ENCODE measurements at places on chromosomes 12 and 14. TPM values are rescaled to one million over a fixed set of nuclear protein-coding genes. Genes with fewer than 3 reads are reported as not detected.

The SERPINA9 gene
- total RNA-seq, result not detected

The KRT79 gene
- not detected for total RNA-seq

The RNASE4 gene
- 4.7 TPM for total RNA-seq

The KLRD1 gene
- 0.65 TPM for total RNA-seq

The ARG2 gene
- total RNA-seq, result 7.7 TPM

The MAP1LC3B2 gene
- 0.68 TPM for total RNA-seq

The ABCC9 gene
- total RNA-seq, result not detected

The ZCRB1 gene
- 53.3 TPM for total RNA-seq

The PRPH gene
- 0.38 TPM for total RNA-seq

The KRT6C gene
- not detected for total RNA-seq

The RTL1 gene
- total RNA-seq, result not detected

The RAPGEF3 gene
- total RNA-seq, result 1.4 TPM

The SYNE3 gene
- total RNA-seq, result 89.5 TPM

The GLS2 gene
- 1.3 TPM for total RNA-seq

The NTN4 gene
- 0.63 TPM for total RNA-seq

The KLRK1 gene
- total RNA-seq, result 0.93 TPM

The LIN7A gene
- total RNA-seq, result not detected

The VRTN gene
- not detected for total RNA-seq

The CD163L1 gene
- total RNA-seq, result not detected

The KNTC1 gene
- 101 TPM for total RNA-seq

The SPTLC2 gene
- total RNA-seq, result 40.6 TPM

The LRFN5 gene
- not detected for total RNA-seq

The C3AR1 gene
- 11.4 TPM for total RNA-seq

The GSC gene
- total RNA-seq, result not detected

The ALDH2 gene
- 0.25 TPM for total RNA-seq

The PRICKLE1 gene
- 0.10 TPM for total RNA-seq

The TMED10 gene
- 224 TPM for total RNA-seq

The FBLN5 gene
- 2.0 TPM for total RNA-seq

The TESPA1 gene
- total RNA-seq, result 111 TPM

The GLI1 gene
- 0.48 TPM for total RNA-seq

The TEAD4 gene
- 0.83 TPM for total RNA-seq

The PCED1B gene
- total RNA-seq, result 57.1 TPM

The LALBA gene
- total RNA-seq, result not detected

The TMPRSS12 gene
- total RNA-seq, result not detected

The CBLN3 gene
- 8.6 TPM for total RNA-seq

The KCNC2 gene
- total RNA-seq, result not detected

The RTN1 gene
- total RNA-seq, result not detected

The PRKCH gene
- 195 TPM for total RNA-seq

The AQP6 gene
- not detected for total RNA-seq

The ATL1 gene
- 0.86 TPM for total RNA-seq

The HOXC9 gene
- total RNA-seq, result not detected

The HECTD1 gene
- total RNA-seq, result 85.1 TPM

The KRT75 gene
- total RNA-seq, result not detected

The POTEG gene
- not detected for total RNA-seq

The GUCY2C gene
- total RNA-seq, result not detected

The TAC3 gene
- total RNA-seq, result not detected

The ADAMTS20 gene
- total RNA-seq, result not detected

The DPPA3 gene
- not detected for total RNA-seq

The LRTM2 gene
- total RNA-seq, result not detected

The ARMH4 gene
- not detected for total RNA-seq

The PLEKHH1 gene
- total RNA-seq, result 0.63 TPM

The CNTN1 gene
- total RNA-seq, result not detected

The MSI1 gene
- total RNA-seq, result not detected

The CCND2 gene
- 389 TPM for total RNA-seq

The PRIMA1 gene
- not detected for total RNA-seq

The CRIP1 gene
- 875 TPM for total RNA-seq
